ENCODE measurements at places on chromosomes 5 and 9.

DNA sequence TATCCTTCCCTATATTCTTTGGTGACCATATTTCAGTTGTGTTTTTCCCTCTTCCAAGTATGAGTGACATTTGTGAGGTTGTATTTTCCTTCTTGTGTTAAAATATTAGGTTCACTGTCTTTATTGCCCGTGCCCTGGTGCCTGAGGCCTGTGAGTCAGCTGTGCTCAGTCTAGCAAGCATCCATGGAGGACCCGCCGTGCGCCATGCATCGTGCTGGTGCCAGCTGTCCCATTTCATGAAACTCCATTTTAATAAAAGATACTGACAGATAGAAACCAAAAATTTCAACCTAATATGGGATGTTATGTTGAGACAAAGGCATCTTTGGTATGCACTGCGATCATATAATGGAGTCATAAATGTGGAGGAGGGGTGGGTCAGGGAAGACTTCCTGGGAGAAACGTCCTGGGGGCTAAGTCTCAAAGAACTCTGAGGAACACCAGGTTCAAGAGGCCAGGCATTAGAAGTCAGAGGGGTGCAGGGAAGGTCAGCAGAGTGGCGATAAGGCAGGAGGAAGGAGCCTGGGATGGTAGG, 34.0 kb upstream of the FGF1 start:
- DNase-seq: no peak

DNA sequence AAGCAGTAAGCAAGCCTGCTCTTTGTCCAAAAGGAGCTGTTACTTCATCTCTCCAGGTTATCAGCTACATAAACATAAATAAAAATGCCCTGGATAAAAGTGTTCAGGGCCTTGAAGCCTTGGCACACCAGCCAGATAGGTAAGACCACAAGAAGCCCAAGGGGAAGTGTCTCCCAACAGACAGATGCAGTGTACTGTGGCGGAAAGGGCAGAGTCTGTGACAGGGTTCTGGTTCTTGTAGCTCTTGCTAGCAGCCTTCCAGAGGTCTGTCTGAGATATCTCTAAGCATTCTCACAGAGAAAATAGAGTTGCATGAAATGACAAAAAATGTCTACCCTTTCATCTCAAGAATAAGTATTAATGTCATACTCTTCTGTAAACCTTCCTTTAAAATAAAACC, 30.1 kb downstream of the ISOC1 start:
- DNase-seq: no peak

GRCh38 chr9:100352201-100352726, 478 bp downstream of the TEX10 start:
- DNase-seq: no peak

GRCh38 chr5:121500310-121500709, 351.4 kb upstream of the FTMT start:
- no peak for DNase-seq

- no peak for DNase-seq
Measured at GRCh38 chr5:11596657-11597071, 307.6 kb downstream of the CTNND2 start.

GRCh38 chr5:81233080-81233634, at the start of gene CKMT2:
Gene CKMT2, plus strand, starts transcription at chr5:81233322. Its CDS starts 17,811 bp downstream, at chr5:81251133.
- peak; percentile 35 for DNase-seq

- no peak for DNase-seq
Measured at GRCh38 chr9:18333157-18333556, 140.8 kb upstream of the ADAMTSL1 start.

- DNase-seq: no peak
Measured at GRCh38 chr5:39623291-39623865, 198.6 kb upstream of the DAB2 start.

DNA sequence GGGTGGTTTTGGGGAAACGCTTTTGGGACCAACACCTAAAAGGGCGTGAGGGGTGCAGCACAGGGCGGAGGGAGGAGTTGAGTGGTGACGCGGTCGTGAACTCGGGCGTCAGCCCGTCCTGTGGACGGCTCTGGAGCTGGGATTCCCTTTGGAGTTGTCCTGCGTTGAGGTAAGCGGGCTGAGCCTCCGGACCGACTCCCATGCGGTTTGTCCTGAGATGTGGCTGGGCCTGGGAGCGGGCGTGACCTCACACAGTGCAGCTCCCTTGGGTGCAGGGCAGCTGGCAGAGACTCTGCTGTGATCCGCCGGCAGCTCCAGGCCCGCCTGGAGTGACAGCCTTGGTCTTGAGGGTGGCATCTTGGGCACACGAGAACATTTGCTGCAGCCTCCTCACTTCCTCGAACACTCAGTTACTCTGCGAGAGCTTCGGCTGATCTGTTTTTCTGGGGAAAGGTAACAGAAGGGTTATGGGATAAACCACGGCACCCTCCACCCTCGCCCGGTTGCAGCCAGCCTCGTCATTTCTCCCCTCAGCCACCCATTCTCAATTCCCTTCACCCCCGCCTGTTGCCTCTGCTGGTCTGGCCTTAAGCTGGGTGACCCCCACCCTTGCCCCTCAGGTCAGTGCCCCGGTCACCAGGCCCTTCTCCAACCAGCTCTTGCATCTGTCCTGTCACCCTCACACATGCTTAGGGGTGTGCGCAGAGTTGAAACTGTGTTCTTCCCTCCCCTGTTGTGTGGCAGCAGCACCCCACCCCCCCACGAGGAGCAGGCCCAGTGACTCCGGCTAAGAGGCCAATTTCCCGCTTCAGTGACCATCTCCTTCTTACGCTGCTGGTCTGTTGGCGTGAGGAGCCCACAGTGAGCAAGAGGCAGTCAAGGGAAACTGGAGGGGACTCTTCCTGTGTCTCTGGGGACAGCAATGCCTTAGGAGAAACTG, 94.2 kb upstream of the COL5A1 start:
- DNase-seq: no peak

DNA sequence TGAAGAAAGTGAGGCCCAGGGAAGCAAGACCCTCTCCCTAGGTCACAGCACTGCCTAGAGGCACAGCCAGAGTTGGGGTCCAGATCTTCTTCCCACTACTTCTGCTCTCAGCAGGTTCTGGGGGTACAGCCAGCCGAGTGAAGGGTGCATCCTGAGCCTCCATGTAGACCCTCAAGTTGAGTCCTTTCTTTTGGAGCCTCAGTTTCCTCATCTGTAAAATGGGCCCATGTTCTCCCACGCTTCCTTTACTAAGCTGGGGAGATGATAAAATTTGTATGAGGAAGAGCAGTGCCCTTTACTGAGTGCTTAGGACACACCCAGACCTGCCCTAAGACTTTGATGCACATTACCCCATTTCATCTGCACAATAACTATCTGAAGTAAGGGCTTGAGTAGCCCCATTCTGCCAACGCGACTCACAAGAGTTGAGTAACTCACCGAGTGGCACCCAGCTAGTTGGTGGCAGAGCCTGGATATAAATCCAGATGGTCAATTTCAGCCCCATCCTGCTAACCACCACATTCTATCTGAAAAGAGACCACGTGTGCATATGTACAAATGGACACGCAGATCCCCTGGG, 64.3 kb upstream of the GGTA1 start:
- no peak for DNase-seq

- DNase-seq: no peak
Measured at GRCh38 chr5:60184606-60185005, 291.1 kb upstream of the PDE4D start.

DNA sequence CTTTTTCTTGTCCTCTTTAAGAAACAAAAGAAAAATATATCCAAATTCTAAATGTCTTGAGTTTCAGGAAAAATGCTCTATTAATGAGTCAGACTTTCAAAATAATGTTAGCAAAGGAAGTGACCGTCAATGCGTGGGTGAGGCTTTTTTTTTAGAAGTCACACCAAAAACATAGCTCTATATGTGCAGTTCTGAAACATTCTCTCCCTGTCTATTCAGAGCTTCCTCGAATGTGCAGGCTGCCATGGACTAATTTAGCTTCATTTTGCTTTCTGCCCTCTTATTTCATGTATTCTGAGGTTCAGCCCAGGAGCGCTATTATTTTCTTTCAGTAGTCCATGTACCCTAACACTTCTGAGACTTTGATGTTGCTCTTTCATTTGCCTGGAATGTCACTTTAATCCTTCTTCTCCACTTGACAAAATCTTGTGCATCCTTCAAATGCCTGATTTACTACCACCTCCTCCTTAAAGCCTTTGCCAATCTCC, 72.5 kb upstream of the RASA1 start:
- DNase-seq: no peak

GRCh38 chr9:108534741-108535140, 321.0 kb downstream of the ACTL7B start:
- no peak for DNase-seq

DNA sequence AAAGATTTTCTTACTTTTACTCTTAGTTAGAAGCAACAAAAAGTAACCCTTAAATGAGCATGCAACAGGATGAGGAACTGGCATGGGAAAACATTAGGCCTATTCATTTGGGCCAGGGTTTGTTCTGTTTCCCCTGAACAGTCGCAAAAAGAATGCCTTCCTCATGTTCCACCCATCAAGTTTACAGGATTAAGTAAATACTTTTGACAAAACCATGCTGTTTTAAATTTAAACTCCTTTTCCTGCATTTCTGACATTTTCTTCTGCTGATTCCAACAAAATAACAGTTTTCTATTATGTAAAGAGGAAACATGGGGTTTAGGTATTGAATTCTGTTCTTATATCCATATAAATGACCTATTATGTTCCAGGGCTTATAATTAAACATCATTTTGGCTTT, 236.6 kb upstream of the ACTBL2 start:
- no peak for DNase-seq

DNA sequence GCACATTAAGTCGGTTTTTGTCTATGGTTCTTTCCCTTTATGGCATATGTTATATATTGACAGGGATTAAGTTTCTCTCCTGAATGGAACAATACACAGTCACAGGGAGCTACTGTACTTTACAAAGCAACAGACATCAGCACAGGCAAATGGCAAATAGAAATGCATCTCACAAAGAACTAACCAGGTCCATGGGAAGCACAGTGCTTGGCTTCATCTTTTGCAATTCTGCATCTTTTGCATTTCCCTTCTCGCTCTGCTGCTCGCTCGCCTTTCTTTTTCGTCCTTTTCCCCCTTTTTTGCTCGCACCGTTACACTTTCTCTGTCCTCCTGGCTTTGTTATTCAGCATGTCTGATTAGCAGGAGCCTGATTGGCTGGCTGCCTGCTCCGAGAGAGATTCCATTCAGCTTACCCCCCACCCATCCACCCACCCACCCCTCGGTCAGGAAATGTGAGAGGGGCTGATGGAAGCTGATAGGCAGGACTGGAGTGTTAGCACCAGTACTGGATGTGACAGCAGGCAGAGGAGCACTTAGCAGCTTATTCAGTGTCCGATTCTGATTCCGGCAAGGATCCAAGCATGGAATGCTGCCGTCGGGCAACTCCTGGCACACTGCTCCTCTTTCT, at the start of gene ADAMTSL1:
ADAMTSL1 (plus strand) TSS at position 502 of the 628 bp plus-strand sequence; CDS start at position 582, 80 bp downstream.
- peak; percentile 6 for DNase-seq

DNA sequence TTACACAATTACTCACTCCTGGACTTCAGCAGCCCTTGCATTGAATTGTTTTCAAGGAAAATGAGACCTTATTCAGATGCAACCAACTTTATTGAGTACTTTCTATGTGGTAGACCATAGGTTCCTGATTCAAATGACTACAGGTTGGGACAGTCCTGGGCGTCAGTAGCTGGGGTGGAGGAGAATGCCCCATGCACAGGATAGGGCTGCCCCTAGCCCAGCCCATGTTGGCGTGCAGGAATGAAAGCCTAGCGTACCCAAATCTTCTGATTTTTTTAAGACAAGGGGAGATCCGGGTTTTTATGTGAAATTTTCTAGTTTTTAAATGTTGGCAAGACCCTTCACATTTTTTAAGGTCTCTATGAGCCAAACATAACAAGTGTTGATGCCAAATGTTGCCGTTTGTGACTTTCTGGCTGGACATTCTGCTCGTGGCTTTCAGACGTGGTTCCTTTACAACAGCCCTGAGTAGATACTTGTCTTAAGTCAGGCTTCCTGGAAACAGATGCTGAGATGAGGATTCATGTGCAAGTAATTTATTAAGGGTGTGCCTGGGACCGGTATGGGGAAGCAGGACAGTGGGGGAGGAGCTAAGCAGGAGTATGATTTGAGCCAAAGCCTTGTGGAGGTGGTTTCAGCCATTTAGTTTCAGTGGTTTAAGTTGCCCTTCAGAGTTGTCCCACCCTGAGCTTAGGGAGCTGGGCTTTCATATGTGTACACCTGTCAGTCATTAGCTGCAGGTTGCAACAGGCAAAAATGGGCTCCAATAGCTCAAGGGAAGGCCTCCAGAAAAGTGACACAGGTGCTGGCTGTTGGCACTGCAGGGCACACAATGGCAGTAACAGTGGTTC, 154.1 kb downstream of the NTRK2 start:
- DNase-seq: no peak

DNA sequence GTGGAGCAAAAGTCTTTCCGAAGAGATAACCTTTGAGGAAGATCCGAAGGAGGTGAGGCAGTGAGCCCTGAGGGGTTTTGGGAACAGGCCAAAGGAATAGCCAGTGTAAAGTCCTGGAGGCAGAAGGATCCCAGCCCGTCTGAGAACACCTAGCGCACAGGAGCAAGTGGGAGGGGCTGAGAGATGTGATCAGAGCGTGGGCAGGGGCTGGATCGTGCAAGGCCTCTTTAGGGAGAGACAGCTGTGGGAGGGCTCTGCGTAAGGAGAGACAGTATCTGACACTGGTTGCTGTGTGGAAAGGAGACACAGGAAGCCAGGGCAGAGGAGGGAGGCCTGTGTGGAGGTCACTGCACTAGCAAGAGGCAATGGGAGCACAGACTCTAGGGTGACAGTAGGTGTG, 68.2 kb downstream of the BARX1 start:
- DNase-seq: peak; percentile 30

DNA sequence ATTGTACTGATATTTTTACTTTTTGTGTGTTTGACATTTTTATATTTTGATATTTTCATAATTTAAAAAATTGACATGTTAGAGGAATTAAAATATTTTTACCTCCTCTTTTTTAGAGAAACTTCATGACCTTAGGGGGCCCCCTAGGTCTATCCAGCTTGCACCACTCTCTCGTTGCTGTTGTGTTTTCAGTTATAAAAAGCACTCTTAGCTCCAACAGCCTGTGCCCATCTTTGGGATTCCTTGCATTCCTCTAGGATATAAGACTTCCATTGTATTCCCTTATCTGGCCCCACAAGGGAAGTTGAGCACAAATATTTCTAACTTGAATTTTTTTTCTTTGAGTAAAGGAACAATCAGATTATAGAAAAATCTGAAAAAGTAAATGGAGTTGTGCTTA, 245.3 kb downstream of the SH3GL2 start:
- no peak for DNase-seq
